Breast epithelium (tissue), 4 donors: ENCODE measurements at places on chromosomes 12 and 14. TPM values are rescaled to one million over a fixed set of nuclear protein-coding genes. Genes with fewer than 3 reads are reported as not detected.
A peak's percentile ranks its signal among the peaks of the same experiment; 100 is the strongest.

The KERA gene
- total RNA-seq, result 0.15 TPM

- no peak overlapping the region for H3K4me3 ChIP-seq
- no peak overlapping the region for H3K27ac ChIP-seq
- H3K4me1 ChIP-seq, result no peaks in the 10 kb centered on the region
- no peaks in the 10 kb centered on the region for H3K27me3 ChIP-seq
- DNase-seq, result no peak
These were observed 5.0 kb downstream of the CCND2 start for GRCh38 chr12:4278329-4279197.

The CLEC1B gene
- not detected for total RNA-seq

- no peaks in the 10 kb centered on the region for H3K36me3 ChIP-seq
- H3K27ac ChIP-seq, result peak overlapping the region; percentile 40
- no peak overlapping the region for H3K4me3 ChIP-seq
- H3K4me1 ChIP-seq, result no peaks in the 10 kb centered on the region
- DNase-seq, result no peak
These were observed 53.1 kb downstream of the RFLNA start for GRCh38 chr12:124347805-124348658.

The TMCC3 gene
- 8.3 TPM for total RNA-seq

The TAS2R30 gene
- total RNA-seq, result 8.6 TPM

DNA sequence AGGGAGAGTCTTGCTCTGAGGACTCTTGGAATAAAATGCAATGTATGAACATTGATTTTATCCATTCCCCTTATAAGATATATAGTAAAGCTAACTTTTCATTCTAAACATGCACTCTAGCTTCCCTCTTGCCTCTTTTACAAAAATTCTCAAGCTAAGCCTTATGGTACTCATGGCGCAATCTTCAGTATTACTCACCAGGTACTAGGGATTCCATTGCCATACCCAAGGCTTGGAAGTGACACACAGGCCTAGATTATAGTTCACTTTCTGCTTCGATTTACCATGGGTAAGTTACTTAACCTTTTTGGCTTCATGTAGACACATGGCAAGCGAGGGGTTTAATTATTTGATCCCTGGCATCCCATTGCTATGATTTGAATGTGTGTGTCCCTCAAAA lies 331.5 kb downstream of the LRIG3 start:
- H3K4me3 ChIP-seq, result no peak overlapping the region
- no peaks in the 10 kb centered on the region for H3K4me1 ChIP-seq
- H3K27me3 ChIP-seq, result no peaks in the 10 kb centered on the region
- H3K36me3 ChIP-seq, result no peaks in the 10 kb centered on the region
- DNase-seq, result no peak
